ENCODE measurements at places on chromosomes 5 and 9.

GRCh38 chr9:98101868-98102273, 17.2 kb downstream of the TRIM14 start:
- peak; percentile 29 for DNase-seq

DNA sequence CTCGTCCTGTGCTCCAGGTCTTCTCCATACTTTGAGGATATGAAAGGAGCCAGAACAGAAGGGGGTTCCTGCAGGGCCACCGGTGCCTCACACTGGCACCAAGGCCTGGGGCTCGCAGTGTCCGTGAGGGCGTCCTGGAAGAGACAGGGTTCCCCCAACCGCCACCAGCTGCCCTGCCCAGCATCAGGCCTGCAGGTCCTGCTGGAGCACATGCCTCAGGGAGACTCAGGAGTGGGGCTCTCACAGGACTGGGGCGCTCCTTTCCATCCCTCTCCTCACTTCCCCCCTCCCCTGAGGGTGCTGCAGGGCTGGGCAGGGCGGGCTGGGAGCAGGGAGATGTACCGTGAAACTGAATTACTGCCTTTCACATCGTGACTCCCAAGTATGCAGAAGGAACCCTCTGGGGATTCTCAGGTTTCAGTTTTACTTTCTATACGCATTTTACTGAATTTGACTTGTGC, 31.7 kb downstream of the CEP72 start:
- DNase-seq = no peak

DNA sequence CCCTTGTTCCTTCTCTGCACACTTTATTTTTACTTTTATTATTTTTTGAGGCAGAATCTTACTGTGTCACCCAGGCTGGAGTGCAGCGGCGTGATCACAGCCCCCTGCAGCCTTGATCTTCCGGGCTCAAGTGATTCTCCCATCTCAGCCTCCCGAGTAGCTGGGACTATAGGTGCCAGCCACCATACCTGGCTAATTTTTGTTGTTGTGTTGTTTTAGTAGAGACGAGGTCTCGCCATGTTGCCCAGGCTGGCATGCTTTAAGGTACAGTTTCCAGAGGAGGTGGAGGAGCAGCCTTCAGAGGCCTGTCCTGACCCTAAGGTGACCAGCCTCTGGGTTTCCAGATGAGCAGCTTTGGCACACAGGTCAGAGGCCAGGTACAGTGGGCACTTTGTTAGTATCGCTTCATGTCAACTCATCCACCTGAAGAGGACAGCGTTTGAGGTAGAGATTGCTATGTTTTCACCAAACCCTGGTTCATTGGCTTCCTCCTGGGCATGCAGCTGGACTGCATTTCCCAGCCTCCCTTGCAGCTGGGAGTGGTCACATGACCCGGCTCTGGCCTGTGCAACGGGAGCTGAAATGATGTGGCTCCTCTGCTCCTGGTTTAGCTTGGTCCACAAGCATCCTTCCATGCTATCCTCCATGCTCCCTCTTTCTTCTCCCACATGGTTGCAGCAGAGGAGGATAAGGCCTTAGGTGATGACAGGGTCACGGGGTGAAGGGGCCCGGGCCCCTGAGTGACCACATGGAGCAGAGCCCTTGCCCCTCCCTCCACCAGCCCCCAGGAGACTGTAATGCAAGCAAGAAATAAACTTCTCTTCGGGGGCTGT, 139.3 kb upstream of the IER5L start:
- DNase-seq = peak; percentile 72

DNA sequence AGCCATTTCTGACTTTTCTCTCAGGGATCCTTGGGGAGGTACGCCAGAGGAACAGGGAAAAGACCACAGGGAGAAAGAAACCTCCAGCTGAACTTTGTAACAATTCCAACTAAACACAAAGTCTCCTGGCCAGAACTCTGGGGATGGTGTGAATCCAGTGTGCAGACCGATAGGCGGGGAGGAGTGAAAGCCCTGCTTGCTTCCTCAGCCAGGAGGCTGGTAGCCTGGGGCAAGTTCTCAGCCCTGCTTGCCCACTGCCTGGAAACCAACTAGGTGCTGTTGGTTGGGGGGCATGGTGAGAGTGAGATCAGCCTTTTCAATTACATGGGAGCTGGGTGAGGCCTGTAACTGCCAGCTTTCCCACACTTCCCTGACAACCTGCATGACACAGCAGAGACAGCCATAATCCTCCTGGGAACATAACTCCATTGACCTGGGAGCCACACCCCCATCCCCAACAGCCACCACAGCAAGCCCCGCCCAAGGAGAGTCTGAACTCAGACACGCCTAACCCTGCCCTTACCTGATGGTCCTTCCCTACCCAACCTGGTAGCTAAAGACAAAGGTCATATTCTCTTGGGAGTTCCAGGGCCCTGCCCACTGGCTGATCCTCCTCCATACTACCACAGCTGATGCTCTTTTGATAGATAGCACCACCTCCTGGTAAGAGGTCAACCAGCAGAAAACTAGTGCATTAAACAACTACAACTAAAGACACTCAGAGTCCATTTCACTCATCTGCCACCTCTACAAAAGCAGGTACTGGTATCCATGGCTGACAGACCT, 100.1 kb upstream of the TNFAIP8 start:
- DNase-seq = peak; percentile 28

- no peak for DNase-seq
Observed at GRCh38 chr5:116544531-116545241, 29.9 kb downstream of the SEMA6A start.

DNA sequence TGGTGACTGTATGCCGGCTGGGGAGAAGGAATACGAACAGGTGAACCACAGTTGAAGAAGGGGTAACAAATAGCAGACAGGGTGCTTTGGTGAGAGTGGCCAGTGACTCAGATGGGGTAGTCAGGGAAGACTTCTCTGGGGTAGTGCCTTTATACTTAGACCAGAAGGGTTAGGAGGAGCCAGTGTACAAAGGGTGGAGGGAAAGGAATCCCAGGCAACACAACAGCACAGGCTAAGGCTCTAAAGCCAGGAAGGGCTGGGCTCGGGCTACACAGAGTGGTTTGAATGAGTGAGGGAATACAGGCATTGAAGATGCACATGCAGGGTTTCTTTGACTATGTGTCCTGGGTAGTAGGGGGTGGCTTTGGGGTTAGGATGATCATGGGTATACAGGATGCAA, 70.6 kb upstream of the CXCL14 start:
- DNase-seq = no peak

DNA sequence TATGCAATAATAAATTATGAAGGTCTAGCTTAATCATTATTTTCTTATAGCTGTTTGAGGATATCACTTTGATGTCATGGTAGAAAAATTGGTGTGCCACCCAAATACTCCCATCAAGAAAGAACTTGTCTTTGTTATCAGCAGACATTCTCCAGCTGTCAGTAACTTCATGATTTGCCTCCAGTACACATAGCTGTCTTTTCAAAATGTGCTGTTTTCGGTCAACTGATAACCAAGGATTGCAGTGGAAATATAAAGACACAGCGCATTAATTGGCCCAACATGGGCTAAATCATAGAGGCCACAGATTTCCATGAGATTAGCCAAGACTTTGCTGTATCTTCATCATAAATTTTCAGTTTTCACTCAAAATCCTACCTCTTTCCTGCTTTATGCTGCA, 993.5 kb upstream of the SEMA6A start:
- no peak for DNase-seq

DNA sequence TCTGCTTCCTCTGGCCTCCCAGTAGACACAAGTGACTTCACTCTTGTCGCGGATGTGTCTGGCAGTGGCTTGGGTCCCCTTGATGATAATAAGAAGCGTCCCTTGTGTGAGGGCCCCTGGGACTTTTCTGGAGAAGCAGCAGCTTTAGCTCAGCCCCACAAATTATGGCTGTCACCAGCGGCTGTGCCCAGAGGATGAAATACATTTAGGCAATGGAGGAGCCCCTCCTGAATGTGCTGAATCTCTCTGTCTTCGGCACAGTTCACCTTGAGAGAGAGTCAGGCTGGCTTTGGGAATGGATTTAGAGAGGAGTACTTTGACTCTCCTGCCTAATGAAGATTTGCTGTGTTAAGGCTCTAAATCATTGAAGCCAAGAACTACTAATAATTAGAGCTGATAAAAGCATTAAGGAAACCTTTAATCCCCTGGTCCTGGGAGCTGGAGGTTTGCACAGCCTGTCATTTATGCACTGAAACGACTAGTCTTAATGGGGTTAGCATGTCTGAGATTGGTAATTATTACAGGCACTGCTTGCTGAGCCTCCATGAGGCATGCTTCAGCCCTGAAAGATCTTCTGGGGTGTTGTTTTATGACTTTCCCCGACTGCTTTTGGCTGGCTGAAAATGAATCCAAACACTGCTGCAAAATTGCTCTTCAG, 127.0 kb downstream of the TENT4A start:
- DNase-seq = no peak

GRCh38 chr9:96139592-96140295, 162.2 kb downstream of the HSD17B3 start:
- no peak for DNase-seq

- no peak for DNase-seq
Observed at GRCh38 chr5:539469-540070, 15.3 kb upstream of the SLC9A3 start.

DNA sequence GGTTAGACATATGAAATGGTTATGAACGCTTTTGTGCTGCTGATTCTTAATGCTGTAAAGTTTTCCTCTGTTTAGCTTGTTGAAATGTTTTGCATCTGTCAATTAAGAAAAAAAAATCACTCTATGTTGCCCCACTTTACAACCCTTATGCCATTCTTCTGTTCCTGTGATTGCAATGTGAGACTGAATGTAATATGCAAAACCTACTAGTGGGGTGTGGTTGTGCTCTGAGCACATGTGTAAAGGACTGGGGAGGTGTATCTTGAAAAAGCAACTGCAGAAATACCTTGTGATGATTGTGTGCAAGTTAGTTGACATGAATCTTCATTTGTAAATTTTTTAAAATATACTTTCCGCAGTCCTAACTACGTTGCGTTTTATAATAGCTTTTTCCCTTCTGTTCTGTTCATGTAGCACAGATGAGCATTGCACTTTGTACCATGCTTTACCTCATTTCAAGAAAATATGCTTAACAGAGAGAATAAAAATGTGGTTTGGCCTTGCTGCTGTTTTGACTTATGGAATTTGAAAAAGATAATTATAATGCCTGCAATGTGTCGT, 357.0 kb upstream of the PIK3R1 start:
- no peak for DNase-seq

DNA sequence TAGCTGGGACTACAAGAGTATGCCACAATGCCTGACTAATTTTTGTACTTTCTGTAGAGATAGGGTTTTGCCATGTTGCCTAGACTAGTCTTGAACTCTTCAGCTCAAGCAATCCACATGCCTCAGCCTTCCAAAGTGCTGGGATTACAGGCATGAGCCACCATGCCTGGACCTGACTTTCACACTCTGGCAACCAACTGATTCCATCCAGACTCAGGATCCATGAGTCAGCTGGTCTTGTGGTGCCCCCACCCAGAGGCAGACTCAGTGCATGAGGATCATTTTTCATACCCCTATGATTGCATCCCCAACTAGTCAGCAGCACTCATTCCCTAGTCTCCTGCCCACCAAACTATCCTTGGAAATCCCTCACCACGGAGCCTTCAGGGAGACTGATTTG, 375.9 kb downstream of the ANXA1 start:
- DNase-seq = no peak

GRCh38 chr5:9698125-9698826, 68.1 kb upstream of the TAS2R1 start:
- DNase-seq = no peak

DNA sequence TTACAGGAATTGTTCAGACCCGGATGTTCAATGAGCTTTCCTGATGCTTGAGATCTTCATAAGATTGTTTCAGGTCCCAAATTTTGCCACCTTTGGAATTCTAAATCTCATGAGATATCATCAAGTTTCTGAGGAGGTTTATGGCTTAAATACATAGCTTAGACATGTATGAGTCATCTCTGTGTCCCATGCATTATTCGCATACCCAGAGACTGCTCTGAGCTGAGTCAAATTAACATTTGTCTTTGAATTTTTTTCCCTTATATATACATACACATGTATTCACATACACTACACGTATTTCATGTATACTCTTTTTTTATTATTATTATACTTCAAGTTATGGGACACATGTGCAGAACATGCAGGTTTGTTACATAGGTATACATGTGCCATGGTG, 744.6 kb downstream of the BRINP1 start:
- DNase-seq = no peak

Measured in iPS-NIHi11 (cell line).